ENCODE measurements at places on chromosomes 1 and 21.
A peak's percentile ranks its signal among the peaks of the same experiment; 100 is the strongest.

DNA sequence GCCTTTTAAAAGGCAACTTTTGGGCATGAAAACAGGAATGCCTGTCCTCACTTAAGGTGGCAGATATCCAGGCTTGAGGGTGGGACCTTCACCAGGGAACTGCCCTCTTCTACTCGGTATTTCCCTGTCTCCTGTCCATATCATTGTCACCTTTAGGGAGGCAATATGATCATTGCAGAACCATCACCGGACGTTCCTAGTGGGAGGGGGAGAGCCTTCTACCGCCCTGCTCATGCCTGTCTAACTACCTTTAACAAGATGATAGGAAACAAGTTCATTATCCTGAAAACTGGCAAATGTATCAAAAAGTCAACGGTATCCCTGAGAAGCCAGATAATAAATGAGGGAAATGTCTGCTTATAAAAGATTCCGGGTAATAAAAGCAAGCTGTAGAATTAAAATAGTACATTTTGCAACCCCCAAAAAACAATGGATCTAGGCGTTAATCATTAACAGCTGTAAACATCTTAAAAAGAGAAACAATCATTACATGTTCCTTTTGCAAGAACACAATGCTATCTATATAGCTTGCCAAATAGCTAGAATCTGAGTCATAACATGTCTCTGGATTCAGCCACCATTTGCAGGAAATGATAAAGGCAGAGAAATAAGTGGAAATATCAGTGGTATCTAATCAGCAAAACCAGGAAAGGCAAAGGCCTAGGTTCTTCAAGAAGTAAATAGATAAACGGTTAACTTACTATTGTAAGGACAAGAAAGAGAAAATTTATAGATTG lies 852.9 kb upstream of the ADGRL4 start:
- peak; percentile 67 for DNase-seq

DNA sequence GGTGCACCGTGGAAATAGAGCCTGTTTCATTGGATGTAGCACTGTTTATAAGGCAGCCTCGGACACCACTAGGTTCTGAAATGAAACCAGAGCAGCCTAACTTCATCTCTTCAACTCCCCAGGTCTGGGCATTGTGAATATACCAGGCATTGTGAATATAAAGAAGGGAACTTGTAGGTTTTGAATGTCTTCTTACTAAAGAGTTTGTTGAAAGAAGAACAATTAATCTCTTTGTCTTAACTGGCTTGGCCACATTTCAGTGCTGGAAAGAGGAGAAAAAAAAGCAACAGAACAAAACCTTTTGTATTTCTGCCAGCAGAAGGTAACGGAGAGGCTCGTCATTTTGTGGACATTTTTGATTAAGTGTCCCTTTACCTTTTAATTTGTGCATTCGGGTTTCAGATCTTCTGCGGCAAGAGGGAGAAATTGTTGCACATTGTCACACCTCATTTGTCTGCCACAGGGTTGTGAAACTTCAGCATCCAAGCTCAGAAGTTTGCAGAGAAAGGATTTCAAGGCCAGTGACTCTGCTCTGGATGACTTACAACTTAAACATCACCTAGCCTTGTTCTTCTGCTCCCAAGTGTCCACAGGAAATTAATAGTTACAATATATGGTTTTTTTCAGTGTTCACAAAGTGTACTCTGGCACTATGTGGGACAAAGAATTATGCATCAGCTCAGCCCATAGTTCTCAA lies 158.3 kb downstream of the KAZN start:
- DNase-seq: no peak

GRCh38 chr1:31855038-31855845 lies 39.4 kb upstream of the SPOCD1 start:
- peak; percentile 38 for DNase-seq

- DNase-seq: no peak
These were observed 21.7 kb downstream of the RNF187 start for GRCh38 chr1:228508840-228509415.

GRCh38 chr1:91070298-91070697 lies 48.5 kb upstream of the ZNF644 start:
- DNase-seq: no peak

DNA sequence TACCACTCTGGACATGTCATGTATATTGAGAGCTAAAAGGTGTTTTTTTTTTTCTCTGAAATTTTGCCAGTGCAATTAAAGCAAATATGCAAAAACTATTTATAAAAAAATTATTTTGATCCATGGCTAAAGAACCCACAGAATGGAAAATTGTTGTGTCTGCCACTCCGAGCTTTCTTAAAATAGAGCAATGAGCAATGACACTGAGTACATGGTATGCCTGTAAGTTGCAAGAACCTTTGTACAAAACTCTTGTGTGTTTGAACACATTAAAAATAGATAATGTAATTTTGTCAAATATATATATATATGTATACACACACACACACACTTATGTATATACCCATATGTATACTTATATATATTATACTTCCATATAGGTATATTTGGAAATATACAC lies 1530.9 kb upstream of the B3GALT2 start:
- DNase-seq: no peak

DNA sequence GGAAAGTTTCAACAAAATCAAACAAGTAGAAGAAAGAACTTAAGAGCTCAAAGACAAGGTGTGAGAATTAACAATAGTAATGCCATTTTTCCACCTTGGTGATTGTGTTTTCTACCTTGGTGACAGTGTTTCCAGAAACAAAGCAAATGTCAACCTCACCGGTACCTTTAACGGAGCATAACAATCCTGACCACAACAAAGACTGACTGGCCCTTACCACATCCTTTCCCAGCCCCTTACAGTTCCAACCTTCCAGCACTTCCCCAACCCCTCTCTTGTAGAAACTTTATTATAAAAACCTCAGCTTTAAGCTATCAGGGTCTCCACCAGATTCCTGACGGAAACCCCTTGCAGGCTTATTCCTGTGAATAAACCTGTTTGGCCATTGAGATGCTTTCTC lies 16.7 kb downstream of the STYXL2 start:
- no peak for DNase-seq

DNA sequence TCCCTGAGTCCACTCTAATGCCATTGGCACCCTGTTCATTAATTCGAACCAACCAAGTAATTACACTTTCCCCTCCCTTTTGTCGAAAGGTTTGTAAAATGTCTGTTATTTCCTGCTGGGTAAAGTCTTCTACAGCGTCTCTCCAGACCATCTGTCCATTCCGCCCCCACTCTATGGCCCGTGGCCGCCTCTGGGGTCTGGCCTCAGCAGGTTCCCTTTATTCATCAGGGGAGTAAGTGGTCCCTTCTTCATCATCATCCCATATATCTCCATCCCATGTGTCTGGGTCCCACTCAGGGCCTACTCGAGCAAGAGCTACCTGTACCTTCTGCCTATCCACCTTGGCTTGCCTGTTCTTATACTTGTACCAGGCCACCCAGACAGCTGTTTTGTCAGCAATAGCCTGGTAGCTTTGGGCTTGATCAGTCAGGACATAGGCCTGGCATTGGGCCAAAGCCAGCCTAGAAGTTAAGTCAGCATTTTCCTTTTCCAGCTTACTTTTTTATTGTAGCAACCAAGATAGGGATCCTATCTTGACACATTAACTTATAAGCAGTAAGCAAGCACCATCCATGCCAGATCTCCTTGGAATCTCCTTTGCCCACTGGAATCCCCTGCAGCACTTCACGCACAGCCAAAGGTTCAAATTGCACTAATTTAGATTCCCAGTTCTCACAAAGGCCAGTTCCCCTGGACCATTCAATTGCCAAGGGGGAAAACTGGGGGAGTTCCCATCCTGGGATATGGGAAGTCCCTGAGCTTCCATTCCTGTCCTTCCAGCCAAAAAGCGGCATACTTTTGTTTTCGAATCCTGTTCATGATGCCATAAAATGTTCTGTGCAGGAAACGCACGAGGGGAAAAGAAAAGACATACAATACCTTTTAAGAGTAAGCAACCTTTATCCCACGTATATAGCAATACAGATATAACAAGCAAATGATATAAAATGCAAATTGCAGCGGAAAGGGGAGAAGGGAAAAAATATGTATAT lies 6.6 kb upstream of the STUM start:
- DNase-seq: no peak

- no peak for DNase-seq
These were observed 27.8 kb downstream of the WNT2B start for GRCh38 chr1:112536561-112536960.

DNA sequence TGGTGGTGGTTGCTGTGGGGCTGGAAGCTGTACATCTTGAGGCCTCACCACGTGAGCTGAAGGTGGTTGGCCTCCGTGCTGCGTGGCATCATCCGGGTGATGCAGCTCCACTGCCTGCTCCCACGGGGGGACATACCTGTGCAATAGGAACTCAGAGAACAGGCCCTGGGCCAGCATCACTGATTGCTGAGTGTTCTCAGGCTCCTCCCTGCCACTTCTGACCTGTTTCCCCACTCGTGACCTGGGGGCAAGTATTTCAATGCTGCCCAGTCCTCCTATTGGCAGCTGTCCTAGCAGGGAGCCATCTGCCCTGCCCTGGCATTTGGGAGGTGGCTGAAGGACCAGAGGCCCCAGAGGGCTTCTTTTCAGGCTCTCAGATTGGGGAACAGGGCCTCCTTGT lies 26.1 kb downstream of the PTPRF start:
- no peak for DNase-seq

- DNase-seq: no peak
These were observed 86.8 kb downstream of the SPATA17 start for GRCh38 chr1:217717959-217718358.

DNA sequence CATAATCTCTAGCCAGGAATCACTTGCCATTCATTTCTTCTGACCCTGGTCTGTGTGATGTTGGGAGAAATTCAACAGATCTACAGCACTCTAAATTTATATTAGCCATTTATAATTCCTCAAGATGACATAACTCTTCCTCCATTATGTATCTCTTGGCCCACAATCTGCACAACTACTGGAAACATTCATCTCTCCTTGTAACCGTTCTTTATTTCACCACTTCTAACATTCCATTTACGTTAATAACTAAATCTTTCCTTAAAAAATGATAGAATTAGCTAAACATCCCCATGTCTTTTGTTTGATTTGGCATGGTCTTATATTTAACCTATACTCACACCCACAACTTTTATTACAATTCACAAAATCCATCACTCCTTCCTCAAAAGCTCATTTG lies 166.0 kb downstream of the COL11A1 start:
- no peak for DNase-seq

DNA sequence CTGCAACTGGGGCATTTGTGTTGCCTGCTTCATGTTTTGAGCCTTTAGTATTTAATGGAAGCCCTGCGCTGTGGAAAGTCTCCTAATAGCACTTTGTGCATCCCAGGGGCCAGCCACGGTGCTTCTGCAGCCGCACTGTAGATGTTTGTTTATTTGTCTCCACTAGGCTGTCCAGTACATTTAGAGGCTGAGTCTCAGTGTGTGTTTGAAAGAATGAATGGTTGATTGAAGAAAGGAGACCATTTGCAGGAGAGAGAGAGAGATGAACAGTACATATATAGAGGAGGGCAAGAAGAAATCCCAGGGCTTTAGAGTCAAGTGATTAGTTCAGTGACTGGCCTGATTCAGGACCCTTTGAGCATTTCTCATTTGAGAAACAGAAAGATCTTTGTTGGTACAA lies 33.9 kb downstream of the MPZL1 start:
- DNase-seq: no peak

- no peak for DNase-seq
These were observed 18.9 kb downstream of the CAPN2 start for GRCh38 chr1:223731133-223731770.

DNA sequence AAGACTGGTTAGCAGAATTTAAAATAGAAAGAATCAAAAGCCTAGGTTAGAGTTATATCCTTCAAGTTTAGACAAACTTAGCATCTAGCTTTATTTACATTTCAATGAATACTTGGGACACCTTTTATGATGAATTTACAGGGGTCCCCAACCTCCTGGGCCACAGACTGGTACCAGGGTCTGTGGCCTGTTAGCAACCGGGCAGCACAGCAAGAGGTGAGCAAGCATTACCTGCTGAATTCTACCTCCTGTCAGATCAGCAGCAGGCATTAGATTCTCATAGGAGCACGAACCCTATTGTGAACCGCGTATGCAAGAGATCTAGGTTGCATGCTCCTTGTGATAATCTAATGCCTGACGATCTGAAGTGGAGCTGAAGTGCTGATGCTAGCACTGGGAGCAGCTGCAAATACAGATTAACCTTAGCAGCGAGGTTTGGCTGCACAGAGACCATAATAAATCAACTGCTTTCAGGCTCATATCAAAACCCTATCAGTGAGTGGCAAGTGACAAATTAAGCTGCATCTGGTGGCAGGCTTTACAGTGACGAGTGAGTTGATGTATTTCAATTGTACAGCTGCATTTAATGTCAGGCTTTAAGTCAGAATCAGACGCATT lies 82.0 kb downstream of the UCHL5 start:
- DNase-seq: no peak

GRCh38 chr1:178632653-178633052 lies 92.4 kb upstream of the RALGPS2 start:
- no peak for DNase-seq

DNA sequence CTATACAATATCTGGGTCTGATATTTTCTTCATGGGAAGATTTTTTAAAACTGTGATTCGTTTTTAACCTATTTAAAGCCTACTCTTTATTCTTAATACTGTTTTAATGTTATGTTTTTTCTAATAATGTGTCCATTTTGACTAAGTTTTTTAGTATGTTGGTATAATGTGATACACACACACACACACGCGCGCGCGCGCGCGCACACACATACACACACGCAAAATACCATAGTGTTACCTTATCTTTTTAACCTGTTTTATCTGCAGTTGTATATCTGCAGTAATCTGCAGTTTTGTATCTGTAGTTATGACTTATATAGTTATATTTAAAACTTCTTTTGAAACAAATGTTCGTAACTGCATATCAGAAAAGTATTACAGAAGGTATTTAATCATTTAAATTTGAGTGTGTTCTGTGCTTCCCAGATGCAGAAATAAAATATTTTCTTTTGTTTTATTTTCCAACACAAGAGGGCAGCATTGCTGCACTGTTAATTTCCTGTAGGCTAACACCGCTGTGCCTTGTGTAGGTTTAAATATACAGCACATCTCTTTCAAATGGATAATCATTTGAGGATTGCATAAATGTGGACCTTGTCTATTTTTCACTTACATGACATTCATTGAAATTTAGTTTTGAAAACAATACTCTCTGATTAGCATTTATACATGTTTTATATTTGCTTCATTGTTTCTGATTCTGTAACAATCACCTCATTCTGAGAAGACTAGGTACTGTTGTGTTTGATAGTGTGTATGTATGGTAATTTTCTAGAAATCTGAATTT lies 166.1 kb downstream of the PDE4B start:
- no peak for DNase-seq

DNA sequence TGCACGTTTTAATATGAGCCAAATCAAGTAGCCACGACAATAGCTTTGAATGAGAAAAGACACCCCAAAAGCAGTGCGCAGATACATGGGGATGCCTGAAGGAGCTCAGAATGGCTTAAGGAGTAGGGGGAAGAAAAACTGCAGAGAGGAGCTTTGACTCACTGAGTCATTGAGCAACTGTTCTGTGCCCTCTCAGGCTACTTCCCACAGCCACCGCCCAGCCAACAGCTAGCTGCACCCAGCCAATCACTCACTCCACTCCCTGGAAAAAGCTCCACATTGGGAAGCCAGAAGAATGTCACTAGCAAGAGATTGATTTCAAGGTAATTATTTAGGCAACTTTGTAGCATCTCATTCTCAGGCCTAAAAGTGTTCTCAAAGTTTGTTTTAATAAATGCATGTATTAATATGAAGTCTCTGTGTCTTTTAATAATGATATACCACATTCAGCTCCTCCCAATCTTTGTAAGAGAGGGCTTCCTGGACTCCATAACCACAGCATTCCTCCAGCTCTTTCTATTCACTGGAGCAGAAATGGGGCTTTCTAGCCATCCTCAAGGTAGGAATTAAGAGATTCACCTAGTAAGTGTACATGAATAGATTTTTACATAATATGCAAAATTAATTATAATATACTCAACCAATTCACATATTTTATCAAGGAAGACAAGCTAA lies 16.8 kb downstream of the DUSP10 start:
- DNase-seq: no peak
